ENCODE measurements at places on chromosomes 2 and 18.

- DNase-seq = no peak
Measured at GRCh38 chr2:210263841-210264240, 38.6 kb upstream of the ACADL start.

DNA sequence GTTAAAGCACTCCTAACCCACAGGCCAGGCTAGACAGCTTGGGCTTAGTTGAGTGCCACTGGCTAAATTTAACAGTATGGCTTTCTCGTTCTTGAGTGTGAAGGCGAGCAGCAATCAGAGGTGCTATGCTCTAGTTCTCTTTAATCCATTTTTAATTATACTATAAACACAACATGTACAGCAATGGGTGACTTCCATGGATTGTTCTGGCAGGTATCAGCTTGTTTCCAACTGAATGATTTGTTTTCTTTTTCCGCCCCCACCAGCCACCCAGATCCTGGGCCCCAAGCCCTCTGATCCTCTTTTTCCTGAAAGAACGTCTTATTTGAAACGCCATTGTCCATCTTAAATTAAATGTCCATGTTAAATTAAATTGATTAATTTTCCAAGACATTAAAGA lies 244.8 kb downstream of the IKZF2 start:
- DNase-seq = no peak

DNA sequence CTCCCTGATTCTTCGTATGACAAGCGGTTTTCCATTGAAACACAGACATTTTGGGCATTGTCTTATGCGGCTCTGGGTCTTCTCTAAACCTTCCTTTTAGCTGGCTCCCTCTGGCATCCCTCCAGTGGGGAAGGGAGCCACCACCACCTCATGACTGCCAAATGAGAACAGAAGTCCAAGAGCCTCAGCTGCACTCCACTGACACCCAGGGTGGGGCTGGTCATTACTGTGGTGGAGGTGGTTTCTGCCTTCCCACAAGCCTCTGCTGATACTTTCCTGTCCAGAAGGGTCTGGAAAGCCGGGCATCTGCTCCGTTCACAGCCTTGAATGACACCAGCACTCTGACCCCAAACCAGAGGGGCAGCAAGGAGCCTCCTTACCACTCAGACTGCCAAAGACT lies 213.5 kb downstream of the ZNF516 start:
- no peak for DNase-seq

DNA sequence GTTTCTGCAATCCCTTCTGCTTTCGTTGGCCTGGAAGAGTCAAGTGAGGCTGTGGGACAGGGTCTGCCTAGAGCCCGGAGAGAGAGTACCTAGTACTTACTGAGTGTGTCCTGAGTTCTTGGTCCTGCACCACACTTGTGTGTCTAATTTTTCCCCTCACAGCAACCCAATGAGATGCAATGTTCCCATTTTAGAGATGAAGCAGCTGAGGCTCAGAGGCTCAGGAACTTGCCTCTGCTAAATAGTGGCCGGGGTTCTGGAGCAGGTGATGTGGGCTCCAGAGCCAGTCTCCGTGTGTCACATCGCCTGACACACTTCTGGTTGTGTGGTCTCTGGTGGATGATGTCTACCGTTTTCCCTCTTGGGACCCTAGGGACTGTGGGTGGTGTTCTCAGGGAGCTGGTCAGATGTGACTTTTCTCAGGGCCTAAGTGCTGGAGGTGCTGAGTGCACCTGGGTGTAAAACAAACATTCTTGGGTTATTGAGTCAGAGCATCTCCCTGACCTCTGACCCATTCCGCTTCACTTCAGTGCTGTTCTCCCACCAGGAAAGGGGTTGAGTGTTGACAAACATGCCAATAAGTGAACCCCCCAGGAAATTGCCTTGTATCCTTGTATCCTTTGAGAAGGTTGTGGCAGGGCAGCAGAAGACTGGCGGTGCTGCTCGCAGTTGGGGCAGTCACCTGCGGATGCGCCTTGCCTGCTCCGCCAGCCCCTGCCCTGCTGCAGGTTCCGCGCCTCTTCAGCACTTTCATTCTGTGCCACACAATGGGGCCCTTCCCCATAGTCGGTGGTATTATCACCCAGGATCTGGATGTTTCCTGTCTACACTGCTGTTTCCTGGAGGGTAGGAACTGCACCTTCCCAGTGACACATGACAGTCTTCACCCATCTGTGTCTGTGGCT lies 32.1 kb downstream of the HK2 start:
- DNase-seq = no peak

DNA sequence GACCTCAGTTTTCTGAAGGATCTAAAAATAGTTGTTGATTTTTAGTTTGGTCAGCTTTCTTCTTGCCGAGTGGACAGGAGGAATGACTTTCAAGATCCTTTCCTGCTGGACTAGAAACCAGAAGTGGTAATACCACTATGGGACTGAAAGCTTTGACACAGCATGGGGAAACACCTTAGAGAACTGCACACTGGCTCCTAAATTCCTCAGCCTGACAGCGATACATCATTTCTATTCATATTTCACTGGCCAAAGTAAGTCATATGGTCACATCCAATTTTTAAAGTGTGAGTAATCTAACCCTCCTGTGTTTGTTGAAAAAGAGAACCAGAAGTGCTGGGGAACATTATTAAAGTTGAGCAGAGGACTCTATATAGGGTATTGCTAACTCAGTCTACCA lies 244.7 kb upstream of the MMADHC start:
- no peak for DNase-seq

DNA sequence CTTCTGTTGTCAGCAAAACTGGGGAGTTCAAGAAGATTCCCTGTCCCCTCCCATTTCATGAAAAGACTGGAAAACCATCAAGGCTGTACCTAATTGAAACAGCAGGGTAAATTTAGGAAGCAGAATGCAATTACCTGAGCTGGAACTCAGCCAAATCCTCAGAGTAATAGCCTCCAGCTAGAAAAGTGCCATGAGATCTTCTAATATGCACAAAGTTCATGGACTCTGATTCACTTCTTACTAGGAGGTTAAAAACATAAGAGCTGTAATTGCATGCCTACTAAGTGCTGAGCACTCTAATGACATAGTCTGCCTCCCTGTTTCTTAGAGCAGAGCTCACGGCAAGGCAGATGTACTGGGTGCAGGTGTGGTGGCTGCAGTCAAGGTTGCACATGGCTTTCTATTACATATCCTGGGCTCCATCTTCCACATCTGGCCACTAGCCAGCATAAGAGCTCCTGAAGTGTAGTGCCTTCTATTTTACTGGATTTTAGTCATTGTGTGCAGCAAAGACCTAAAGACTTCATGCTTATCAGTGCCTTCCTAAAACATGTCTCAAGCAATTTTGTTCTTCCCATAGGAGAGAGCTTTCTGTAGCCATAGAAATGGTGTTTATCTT lies 341.7 kb downstream of the PTPRM start:
- DNase-seq = no peak

- no peak for DNase-seq
Measured at GRCh38 chr2:57869758-57870344, 176.8 kb upstream of the VRK2 start.

- DNase-seq = no peak
Measured at GRCh38 chr2:75074708-75075107, 116.3 kb downstream of the POLE4 start.

DNA sequence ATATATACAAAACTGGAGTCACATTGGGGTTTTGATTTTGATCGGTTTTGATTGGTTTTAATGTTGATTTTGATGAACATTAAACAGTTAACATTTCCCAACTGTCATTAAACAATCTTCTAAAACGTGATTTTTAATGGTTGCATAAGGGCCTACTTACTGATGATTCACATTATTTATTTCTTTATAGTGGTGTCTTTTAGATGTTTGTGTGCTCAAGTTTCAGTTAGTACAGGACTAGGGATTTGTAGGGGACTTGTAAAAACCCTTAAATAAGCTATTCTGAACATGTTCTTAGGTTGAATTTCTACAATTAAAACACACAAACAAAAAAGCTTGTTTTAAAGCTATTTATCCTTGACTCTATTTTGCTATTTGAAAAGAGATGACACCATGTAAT lies 61.6 kb downstream of the TTC21B start:
- DNase-seq = no peak

GRCh38 chr2:30871440-30871839 lies 64.2 kb upstream of the CAPN13 start:
- DNase-seq = no peak

GRCh38 chr18:55637204-55637603 lies 49.2 kb upstream of the TCF4 start:
- no peak for DNase-seq

- DNase-seq = no peak
Measured at GRCh38 chr2:134722728-134723127, 3.9 kb upstream of the TMEM163 start.

- DNase-seq = no peak
Measured at GRCh38 chr2:113963965-113964364, 74.1 kb downstream of the ACTR3 start.

DNA sequence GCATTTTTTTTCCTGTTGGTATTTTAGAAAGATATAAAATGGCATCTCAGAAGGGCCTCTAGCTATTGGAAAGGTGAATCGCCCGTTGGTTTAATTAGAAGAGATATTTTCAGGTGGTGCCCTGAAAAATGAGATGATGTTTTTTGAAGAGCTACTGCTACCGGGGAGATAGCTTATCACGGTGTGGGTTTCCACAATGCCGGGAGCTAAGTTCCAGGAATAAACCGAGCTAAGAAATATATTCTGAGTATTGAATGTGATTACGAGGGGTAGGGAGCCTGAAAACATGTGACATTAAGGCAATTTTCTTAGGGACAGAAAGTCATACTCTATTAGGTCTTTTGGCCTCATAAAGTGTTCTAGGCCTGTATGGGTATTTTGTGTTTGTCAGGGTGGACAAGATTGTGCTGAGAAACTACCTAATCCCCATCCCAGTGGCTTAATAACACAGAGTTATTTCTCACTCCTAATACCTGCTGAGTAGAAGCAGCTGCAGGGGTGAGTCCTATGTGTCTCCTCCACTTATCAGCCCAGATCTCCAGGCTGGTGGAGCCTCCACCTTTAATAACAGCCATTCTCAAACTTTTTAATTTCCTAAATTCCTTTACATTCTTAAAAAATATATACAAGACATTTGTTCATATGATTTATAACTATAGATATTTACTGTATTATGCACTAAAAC lies 150.2 kb downstream of the LRRTM1 start:
- DNase-seq = no peak

GRCh38 chr2:55133467-55134315 lies 83.4 kb upstream of the RTN4 start:
- no peak for DNase-seq

GRCh38 chr2:198692907-198693510 lies 764.7 kb downstream of the SATB2 start:
- no peak for DNase-seq

GRCh38 chr2:219230059-219230540 lies 494 bp downstream of the ANKZF1 start:
- DNase-seq = peak; percentile 60

DNA sequence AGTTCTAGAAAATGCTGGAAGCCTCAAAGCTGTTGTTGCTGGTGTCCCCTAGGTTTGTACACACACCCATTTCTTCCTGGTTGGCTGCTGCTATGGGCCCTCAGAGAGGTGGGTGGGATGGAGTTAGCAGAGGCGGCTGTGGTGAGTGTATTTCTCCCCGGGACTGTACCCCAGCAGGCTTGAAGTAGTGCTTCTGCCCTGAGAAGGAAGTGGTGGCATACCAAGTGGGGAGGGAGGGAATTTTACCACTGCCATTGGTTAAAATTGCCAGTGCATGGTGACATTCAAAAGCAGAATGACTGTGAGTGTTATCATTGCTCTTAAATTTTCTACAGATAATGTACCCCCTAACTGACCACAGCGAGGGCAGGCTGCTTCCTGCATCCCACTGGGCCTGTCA lies 125.6 kb upstream of the CAPN13 start:
- no peak for DNase-seq

- no peak for DNase-seq
Measured at GRCh38 chr2:33083699-33084387, 137.1 kb downstream of the LTBP1 start.

DNA sequence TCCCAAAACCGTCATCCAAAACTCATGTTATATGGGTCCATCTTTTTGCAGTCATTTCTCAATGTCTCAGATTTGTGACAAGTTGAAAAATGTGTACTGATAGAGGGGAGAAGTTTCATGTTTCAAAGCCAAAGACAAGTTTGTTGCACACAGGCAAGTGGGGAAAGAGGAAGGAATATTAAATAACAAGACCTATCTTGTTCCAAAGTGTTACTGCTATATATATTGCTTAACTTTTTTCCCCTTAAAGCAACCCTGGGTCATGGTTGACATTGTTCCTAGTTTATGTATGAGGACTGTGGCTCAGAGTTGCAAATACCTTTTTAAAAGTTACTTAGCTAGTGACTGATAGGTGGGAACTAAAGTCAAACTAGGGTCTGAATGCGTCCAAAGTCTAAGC lies 1.7 kb downstream of the ITGA4 start:
- no peak for DNase-seq

GRCh38 chr2:173969886-173970285 lies 4.7 kb upstream of the SP3 start:
- DNase-seq = no peak

GRCh38 chr18:55588870-55589595 lies 1.0 kb upstream of the TCF4 start:
- no peak for DNase-seq

- DNase-seq = no peak
Measured at GRCh38 chr2:175131252-175131651, 36.8 kb downstream of the ATF2 start.

DNA sequence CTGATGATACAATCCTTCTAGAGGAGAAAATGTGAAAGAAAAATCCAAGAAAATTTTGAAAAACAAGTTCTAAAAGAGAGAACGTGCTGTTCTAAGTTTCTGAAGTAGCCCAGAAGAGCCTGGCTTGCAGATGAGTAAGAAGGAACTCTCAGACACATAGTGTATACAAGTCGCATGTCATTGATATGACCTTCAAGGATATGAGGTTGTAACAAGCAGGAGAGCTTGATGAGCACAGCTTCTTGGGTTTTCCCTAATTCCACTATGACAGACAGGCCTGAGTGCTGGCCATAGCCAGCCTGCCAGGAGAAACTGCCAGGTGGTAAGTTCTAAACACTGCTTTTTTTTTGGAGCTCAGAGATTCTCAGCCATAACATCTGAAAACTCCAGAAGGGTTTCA lies 235.7 kb upstream of the SIX2 start:
- DNase-seq = no peak

- DNase-seq = no peak
Measured at GRCh38 chr2:11203480-11203879, 48.2 kb downstream of the SLC66A3 start.

DNA sequence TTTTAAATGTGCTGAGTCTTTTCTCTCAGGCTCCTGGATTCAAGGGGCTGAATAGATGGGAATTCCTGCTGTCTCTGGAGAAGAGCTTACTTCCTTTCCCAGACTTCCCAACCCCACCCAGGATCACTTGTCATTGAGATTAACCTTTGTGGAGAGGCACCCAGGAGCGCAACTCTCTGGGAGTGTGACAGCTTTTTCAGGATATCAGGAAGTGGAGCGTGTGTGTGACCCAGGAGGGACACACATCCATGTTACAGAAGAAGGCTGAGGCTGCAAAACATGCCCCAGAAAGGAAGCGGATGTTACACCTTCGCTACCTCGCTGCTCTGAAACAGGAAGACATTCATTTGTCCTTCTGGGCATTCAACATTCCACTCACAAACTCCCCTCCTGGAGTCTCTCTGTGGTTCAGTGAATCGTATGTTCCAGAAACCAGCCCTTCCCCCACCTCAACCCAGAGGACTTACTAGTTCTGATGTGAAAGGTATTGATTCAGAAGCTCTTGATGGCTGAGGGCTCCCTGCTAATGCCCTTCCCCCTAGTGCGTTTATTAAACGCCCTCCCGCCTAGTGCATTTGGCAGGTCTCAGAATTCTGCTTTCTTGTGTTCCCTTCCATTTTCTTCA lies 523.9 kb downstream of the TNS1 start:
- no peak for DNase-seq
